ENCODE measurements at places on chromosomes 4 and X.

GRCh38 chrX:124467202-124467601, 120.8 kb downstream of the SH2D1A start:
- no peak for DNase-seq

- DNase-seq, result no peak
Measured at GRCh38 chrX:118347131-118347530, 1.2 kb downstream of the WDR44 start.

DNA sequence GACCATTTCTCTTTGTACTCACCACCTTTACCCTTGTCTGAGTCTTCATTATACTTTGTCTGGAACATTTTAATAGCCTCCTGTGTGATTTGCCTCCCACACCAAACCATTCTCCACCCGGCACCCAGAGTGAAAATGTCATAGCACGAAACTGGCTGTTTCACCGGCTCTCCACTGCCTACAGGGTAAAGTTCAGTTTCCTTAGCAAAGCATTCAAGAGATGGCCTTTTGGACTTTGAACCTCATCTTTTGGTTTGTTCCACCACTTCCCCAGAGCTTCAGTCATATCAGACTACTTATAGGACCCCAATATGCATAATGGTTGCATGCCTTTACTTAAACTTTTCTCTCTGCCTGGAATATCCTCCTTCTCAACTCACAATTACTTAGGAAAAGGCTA, 38.3 kb downstream of the RAP2C start:
- DNase-seq, result no peak

- no peak for DNase-seq
Measured at GRCh38 chrX:74242050-74242449, 61.9 kb upstream of the ZCCHC13 start.

DNA sequence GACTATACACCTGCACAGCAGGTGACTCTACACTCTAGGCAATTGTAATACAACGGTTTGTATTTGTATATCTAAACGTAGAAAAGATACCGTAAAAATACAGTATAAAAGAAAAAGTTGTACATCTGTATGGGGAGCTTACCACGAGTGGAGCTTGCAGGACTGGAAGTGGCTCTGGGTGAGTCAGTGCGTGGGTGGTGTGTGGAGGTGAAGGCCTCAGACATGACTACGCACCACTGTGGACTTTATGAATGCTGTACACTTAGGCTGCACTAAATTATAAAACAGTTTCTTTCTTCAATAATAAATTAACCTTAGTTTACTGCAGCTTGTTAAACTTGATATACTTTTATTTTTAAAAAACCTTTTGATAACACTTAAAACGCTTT, 85.0 kb upstream of the FAT1 start:
- DNase-seq, result no peak

DNA sequence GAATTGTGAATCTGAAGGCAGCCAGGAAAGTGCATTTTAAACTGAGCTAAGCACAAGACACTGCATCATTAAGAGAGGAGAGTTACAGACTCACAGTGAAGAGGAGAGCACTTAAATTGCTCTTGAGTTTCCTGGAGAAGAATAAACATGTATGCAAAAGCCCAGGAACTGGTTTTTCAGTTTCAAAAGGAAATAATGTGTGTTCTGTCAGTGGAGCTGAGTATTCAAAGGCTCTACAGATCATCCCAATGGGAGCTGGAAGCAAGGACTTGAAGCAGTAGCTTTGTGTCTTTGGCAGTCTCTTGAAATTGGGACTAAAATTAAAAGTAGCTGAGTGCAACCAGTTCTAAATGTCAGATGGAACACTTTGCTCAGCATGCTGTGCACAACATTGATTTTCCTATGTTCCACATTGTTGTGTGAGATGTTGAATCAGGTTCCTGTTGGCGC, 147.5 kb upstream of the ANK2 start:
- no peak for DNase-seq

DNA sequence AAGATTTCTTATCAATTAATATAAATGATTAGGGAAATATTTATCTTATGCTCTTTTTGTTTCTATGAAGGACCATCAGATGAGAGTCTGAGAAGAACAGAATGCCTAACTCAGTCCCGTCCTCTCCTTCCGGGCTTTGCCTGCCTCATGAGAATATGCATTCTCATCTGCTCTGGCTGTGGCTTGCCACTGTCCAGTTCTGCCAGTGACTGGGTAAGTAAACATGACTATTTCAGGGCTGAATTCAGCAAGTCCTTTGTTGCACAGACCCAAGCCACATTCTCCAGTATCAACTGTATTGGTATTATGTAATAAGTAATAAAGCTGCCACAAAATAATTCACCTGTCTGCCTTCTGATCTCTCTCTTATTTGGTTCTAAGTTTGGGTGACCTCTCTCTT, 110.7 kb downstream of the WDFY3 start:
- no peak for DNase-seq

GRCh38 chr4:3241898-3242524, 6.9 kb upstream of the MSANTD1 start:
- no peak for DNase-seq

- no peak for DNase-seq
Measured at GRCh38 chr4:157791236-157791635, 381.6 kb downstream of the GASK1B start.

- DNase-seq, result no peak
Measured at GRCh38 chr4:177271091-177271490, 38.6 kb upstream of the NEIL3 start.

DNA sequence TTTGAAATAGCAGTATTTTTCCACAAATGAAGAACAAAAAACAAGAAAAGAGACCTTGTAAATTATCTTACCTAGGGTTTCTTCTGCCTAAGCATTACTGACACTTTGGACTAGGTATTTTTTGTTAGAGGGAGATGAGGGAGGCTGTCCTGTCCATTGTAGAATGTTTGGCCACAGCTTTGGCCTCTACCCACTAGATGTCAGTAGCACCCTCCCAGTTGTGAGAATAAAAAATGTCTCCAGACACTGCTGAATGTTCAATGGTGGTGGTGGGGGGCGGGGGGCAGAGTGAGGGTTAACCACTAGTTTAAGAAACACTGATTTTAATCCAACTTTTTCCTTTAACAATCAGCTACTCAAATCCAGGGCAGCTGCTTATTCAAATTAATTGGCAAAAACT, 25.8 kb downstream of the OTUD4 start:
- DNase-seq, result no peak

GRCh38 chr4:3871881-3872833, 106.0 kb downstream of the ADRA2C start:
- DNase-seq, result no peak

- no peak for DNase-seq
Measured at GRCh38 chrX:71637848-71638247, 19.5 kb upstream of the CXCR3 start.

DNA sequence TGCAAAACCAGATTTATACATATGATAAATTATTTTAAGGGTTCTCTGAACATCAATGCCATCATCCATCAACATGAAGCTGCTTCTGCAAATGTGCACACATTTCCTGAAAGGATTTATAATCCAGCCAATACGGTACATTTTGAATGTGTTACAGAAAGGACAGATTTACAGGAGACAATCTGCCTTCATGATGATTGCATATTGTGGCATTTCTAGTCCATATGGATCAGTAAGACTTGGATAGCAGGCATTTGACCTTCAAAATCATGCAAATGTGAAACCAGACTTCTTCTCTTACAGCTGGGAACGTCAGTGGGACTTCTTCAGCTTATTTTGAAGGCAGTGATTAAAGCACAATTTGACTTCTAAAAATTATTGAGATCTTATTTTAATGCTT, 217.3 kb upstream of the GK2 start:
- DNase-seq, result no peak

DNA sequence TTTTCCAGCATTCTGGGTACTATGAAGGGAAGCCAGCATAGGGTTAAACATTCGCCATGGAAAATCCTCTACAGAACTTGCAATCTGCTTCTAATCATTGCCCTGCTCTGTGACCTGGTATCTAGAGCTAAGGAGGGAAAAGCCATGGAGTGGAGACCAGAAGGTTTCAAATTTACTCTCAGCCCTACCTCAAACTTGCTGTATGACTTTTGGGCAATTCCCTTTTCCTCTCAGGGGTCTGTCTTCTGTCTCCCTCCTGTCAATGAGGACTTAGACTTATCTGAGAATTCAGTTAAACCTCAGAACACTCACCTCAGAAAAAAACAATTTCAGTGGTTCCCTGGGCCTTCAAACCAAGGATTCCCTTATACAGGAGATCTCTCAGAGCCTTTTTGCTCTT, 29.1 kb downstream of the ARHGEF9 start:
- DNase-seq, result no peak

DNA sequence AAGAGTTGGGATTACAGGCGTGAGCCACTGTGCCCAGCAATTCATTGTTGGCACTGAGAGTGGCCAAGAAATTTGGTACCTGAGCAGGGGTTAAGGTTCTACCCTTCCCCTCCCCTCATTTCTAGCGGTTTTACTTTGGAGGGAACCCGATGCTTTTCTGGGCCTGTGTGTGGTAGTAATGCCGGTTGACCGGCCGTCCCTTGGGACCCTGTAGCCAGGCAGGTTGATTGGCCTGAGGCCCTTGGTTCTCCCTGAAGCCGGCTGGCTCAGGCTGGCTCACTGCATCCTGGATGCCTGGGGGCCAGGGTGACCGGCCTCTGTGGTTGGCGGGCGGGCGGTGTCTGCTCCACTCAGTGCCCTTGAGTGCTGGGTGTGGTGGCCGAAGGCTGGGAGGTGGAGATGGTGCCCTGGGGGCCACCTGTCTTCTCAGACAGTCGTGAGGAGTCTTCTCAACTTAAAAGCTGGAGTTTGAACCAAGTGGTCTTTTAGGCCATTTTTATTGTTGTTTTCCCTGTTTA, 45.6 kb downstream of the RGS12 start:
- DNase-seq, result no peak

DNA sequence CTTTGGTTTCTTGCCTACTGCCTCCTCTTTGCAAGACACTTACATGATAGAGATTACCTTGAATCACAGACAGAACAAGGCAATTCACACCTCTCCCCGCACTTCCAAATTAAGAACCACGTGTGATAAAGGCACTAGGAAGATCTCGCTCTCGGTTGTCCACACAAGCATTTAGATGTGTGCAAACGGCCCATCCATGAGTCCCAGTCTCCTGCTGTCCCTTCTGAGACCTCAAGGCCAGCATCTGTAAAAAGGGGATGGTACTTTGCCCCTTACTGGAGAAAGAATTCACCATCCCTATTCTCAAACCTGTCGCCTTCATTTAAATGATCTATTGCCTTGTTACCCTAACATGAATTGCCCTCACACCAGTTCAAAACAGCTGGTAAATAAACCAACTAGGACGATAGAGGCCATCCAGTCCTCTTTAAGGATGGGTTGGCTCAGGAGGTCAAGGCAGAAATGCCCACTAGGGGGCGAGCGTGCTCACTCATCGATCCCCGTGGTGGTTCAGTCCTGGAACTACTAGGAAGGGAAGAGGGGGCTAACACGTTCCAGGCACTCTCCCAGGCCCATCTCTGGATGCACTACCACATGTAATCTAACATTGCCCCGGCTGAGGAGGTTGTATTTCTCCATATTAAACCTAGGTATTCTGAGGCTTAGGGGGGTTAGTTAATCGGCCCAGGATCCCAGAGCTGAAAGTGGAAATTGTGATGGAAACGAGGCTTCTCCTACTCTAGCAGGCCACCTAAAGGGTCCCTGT, 95.8 kb downstream of the DHX15 start:
- peak; percentile 42 for DNase-seq

- DNase-seq, result no peak
Measured at GRCh38 chr4:120749445-120750151, 172.9 kb downstream of the PRDM5 start.

- no peak for DNase-seq
Measured at GRCh38 chrX:53313728-53314105, 32.3 kb upstream of the IQSEC2 start.

DNA sequence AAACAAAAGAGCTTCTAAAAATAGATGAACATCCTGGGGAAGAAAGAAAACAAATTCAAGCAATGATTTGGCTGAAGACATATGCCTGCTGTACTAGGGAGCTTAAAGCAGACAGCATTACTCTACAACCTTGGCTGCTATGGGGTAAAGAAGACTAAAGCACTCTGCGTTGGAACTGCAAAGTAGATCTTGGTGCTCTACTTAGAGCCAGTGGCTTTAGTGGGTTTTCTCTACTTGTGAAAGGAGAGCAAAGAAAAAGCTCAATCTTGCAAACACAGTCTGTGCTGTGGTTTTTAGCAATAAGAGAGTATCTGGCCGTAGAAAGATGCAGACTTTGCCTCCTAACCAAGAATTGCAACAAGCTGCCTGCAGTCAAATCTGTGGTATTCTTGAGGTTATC, 334.7 kb upstream of the NDST3 start:
- no peak for DNase-seq

GRCh38 chrX:96770315-96770714, 85.7 kb downstream of the DIAPH2 start:
- DNase-seq, result no peak

DNA sequence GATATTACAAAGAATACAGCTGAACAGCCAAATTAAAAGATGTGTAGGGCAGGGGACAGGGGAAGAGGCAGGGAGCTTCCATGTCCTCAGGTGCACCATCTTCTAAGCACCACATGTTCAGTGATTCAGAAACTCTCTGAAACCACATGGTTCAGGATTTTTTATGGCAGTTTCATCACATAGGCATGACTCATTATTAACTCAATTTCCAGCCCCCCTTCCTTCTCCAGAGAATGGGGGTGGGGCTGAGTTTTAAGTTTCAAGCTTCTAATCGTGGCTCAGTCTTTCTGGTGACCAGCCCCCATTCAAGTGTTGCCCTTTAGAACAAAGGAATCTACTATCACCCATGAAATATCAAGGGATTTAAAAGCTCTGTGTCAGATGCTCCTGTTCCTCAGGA, 317.8 kb upstream of the GALNT7 start:
- DNase-seq, result no peak

DNA sequence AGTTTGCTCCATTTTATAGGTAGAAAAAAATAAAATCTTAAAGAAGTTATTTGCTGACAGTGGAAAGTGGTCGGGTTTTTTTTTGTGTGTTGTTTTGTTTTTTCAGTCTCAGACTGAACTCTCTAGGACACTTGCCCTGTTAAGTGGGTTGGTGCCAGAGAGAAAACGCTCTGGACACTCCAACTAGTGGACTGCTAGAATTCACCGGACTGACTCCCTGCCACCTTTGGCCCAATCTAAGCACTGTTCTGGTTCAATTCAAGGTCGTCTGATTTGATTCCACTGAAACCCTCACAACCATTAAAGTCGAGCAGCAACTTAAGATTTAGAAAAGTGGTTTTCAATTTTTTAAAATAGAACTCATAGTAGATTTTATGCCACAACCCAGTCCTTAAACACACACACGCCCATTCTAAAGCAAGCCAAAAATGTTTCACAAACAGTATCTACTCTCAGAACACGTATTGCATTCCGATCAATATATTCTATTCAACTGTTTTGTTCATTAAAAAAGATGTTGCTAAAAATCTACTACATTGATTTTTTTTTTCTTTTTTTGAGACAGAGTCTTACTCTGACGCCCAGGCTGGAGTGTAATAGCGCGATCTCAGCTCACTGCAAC, 27.3 kb downstream of the RWDD4 start:
- DNase-seq, result no peak
